ENCODE measurements at places on chromosomes 2 and 18.
A peak's percentile ranks its signal among the peaks of the same experiment; 100 is the strongest.

- no peak for DNase-seq
Observed at GRCh38 chr2:238879043-238879442, 31.2 kb downstream of the TWIST2 start.

- no peak for DNase-seq
Observed at GRCh38 chr18:45004546-45005080, 323.9 kb downstream of the SETBP1 start.

DNA sequence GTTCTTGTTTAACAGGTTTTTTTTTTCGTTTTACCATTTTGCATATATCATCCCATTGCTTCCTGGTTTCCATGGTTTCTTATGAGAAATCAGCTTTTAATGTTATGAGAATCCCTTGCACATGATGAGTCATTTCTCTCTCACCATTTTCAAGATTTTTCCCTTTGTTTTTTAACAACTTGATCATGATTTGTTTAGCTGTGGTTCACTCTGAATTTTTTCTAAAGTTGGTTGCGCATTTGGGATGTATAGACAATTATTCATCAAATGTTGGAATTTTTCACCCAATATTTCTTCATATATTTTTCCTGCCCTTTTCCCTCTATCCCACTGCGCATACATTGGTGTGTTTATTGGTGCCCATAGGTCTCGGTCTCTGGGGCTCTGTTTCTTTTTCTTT, 42.4 kb upstream of the BIN1 start:
- DNase-seq: peak; percentile 90

- no peak for DNase-seq
Observed at GRCh38 chr2:36395866-36396265, 40.3 kb downstream of the CRIM1 start.

GRCh38 chr2:127627740-127628571, 18.0 kb upstream of the GPR17 start:
- no peak for DNase-seq

DNA sequence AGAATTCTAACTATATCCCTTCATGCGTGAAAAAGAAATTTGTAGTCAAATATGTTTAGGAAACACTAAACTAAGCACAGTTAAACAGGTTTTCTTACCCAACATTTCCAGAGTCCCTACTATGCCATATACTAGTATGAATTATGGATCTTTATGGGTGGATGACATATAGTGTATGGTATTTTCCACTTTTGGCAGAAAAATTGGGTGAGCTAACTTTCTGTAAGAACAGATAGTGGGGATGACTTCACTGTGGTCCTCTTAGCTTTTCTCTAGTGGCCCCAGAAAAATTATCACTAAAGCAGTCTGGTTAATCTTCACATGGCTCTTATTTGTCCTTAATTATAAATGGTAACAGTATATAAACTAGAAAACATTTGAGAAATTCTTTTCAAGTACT, 240.0 kb upstream of the GULP1 start:
- DNase-seq: no peak

GRCh38 chr2:111909079-111909478, 10.7 kb downstream of the MERTK start:
- no peak for DNase-seq

- no peak for DNase-seq
Observed at GRCh38 chr18:34840256-34840826, 130.2 kb downstream of the DTNA start.

DNA sequence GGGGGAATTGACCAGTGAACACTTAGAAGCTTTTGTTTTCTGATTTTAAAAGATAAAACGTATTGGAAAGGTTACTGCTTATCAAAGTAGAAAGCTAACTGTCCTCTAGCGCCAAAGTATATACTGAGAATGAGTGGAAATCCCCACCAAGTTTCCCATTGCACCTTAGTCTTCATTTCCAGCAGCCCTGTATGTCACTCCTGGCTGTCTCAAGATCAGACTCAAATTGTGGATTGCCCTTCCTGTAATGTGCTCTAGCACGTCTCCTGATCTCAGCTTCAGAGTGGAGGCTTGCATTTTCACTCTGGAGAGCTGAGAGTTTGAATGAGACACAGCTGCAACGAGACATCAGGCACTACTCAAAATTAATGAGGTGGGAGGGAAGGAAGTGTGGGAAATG, 26.6 kb downstream of the MFF start:
- no peak for DNase-seq

DNA sequence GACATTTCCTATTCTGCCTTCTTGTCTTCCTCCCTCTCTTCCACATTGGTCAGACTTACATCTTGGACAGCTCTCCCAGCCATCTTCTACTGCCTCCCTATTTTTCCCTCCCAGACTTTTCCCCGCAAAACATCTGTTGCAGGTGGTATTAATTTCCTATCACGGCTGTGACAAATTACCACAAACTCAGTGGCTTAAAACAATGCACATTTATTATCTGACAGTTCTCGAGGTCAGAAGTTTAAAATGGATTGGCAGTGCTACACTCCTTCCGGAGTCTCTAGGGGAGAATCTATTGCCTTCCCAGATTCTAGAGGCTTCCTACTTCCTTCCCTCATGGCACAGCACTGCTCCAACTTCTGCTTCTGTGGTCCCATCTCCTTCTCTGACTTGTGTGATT, 33.3 kb downstream of the STRADB start:
- DNase-seq: no peak

DNA sequence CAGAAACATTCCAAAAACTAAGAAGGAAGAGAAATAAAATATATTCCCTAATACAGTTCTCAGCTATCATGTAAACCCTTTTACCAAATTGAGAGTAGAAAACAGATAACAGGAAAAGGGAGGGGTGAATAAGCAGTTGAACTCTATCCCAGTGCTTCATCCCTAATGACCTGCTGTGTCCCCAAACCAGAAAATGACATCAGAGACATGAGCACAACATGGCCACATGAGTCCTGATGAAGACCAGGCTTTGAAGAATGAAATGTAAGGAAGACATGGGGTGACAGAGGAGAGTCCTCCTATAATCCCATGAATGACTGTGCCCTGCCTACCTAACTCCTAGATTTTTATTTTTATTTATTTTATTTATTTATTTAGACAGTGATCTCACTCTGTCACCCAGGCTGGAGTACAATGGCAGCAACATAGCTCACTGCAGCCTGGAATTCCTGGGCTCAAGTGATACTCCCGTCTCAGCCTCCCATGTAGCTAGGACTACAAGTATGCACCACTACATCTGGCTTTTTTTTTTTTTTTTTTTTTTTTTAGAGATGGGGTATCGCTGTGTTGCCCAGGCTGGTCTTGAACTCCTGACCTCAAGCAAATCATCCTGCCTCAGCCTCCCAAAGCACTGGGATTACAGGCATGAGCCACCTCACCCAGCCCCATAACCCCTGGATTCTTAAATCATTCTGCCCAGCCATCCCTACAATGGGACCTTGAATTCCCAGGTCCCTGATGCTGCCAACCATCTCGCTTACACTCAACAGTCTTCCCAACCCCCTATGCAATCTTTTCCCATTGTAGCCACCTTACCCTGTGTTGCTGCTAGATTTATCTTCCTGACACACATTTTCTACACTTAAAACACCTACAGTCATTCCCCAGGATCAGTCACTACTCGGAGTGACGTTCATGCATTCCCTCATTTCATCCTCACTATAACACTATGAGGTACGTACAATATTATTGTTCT, 64.5 kb downstream of the ANKRD44 start:
- no peak for DNase-seq

DNA sequence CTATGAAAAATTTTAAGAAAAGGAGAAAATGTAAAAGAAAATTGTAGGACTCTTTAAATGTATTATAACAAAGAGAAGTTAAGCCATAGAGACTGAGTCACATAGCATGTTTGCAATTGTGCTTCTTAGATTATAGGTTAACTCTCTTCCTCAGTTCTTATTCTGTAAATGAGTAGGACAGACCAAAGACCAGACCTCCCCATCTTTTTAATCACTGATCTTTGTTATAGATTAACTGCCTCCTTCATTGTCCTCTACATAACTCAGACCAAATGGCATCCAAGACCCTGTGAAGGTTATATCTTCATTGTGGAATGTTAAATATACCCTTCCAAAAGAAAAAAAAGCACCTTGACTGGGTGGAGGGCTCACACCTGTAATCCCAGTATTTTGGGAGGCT, 316.9 kb upstream of the LRRTM4 start:
- DNase-seq: no peak

DNA sequence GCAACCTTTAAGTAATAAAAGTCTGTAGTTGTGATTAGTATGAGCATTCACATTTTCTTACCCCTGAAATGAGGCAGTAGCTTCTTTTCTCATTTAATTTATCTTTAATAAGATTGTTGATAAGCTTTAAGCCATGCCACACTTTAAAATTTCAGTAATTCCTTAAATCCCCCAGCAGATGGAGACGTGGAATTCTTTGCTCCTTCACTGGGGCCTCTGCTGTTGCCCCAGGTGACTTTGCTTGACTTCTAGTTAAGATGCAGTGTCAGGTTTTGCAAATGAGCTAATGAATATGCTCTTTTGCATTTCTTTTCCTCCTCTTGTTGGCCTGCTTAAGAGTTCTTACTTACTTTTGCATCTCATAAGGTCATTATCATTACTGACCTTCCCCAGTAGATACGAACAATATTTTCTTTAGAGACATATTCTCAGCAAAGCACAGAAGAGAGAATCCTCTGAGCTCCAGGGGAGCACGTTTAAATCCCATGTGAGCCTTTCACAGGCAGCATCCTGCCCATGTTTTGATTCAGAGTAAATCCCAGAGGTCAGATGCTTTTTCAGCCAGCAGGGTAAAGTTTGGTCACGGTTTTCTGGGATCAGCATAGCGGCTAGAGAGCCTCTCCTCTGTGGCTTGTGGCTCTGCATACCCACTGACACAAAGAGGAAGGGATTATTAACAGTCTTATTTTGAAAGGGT, 222.9 kb downstream of the PTPRM start:
- no peak for DNase-seq

DNA sequence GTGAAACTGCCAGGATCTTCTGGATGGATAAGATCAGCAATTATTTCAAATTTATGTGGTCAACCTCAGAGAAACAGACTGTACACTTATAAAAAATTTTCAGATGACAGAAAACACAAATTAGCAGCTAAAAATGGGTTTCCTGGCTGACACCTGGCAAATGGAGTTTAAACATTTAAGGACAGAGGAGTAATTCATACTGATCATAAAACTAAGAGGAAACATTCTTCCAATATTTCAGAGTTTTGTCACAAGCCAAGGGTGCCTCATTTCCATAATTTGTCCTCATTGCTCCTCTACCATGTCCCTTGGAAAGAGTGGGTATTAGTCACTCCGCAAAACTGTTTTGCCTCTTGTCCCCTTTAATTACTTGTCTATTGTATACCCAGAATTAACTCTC, 70.2 kb downstream of the TMEFF2 start:
- DNase-seq: no peak
